Right ventricle myocardium superior (tissue), 1 donor: ENCODE measurements at places on chromosomes 13 and 19. TPM values are rescaled to one million over a fixed set of nuclear protein-coding genes. Genes with fewer than 3 reads are reported as not detected.

- DNase-seq: no peak
Measured at GRCh38 chr13:91426913-91427312, 28.5 kb downstream of the GPC5 start.

GRCh38 chr19:14089662-14090508, 666 bp downstream of the SAMD1 start:
- peak; percentile 76 for DNase-seq

SYNGR4 gene
- not detected for total RNA-seq

MAP2K2 gene
- 136 TPM for total RNA-seq
